Activated CD8-positive, alpha-beta memory T cell treated with anti-CD3 and anti-CD28 coated beads for 1 hour (primary cell): ENCODE measurements at places on chromosomes 6 and 20.

DNA sequence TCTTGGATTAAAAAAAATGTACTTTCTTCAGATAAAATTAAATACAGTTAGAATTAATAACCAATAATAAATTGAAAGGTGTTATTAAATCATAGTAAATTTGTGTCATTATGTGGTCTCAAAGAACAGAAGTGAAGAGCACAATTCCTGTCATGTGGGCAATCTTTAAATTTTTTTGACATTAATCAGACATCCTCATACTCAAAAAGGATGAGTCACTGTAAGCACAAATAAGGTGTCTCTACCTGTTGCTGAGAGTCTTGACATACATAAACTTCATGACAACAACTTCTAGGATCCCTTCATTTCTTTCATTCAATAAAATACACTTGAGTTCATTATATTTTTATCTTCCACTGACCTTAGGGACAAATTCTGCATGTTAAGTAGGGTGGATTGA, 76.1 kb downstream of the SLC22A3 start:
- DNase-seq: no peak

DNA sequence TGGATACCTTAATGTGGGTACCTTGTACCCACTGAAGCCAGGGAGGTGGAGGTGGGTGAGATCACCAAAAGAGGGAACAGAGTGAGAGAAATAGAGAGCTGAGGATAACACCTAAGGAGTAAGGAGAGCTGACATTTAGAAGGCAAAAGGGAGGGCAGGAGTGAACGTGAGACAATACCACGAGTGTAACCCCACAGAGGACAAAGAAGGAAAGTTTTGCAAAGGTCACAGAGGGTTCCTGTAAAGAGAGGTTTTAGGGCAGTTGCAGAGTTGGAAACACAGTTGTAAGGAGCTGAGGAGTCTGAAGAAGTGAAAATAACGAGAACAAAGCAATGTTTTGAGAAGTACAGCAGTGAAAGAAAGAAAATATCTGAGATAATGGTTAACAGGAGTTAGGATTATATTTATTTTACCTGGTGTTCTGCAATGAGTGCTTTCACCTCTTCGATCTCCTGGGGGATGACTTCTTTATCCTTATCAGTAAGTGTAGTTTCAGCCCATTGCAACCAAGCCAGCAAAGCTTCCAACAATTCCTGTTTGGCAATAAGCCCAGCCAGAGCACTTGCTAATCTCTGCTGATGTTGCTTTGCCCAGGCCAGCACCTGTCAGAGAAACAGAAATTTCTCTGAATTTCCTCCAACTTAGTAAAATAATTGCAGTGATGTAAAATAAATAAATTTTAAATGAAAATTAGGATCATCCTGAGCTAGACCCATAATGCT, 166.8 kb downstream of the DST start:
- no peak for DNase-seq

- no peak for DNase-seq
These were observed 211.6 kb upstream of the ZNF184 start for GRCh38 chr6:27684264-27685211.

DNA sequence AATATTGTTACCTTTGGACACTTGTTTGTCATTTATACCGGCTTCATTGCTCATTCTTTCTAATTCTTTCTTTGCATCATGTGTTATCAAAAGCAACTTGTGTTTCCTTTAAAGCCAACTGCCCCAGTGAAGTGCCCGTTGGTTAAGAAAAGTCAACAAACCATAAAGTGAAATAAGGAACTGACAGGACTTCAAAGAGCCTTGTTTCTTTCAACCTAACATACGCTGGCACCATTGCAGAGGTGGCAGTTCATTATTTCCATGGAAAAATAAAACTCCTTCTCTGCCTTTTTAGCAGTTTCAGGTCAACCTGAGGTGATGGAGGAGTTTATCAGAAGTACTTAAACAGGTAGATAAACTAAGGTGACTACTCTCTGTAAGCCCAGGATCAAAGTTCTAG, 28.8 kb downstream of the FERMT1 start:
- no peak for DNase-seq

GRCh38 chr6:105431226-105431625, 28.3 kb upstream of the PREP start:
- no peak for DNase-seq

DNA sequence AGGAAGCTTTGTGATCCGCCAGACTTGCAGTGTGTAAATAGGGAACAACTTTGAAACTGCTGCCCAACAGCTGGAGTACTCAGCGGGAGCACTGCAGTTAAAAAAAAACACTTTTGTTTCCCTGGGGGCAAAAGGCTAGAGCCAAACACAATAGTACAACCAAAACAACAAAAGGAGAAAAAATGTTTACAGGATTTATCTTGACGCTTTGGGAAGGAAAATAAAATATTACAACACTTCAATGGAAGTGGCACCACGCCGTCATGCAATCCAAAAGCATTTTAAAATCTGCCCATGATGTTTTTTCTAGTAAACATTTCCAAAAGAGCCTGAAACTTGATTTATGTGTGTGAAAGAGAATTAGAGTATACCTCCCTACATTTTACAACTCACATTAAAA, 26.0 kb downstream of the PTPRK start:
- no peak for DNase-seq

DNA sequence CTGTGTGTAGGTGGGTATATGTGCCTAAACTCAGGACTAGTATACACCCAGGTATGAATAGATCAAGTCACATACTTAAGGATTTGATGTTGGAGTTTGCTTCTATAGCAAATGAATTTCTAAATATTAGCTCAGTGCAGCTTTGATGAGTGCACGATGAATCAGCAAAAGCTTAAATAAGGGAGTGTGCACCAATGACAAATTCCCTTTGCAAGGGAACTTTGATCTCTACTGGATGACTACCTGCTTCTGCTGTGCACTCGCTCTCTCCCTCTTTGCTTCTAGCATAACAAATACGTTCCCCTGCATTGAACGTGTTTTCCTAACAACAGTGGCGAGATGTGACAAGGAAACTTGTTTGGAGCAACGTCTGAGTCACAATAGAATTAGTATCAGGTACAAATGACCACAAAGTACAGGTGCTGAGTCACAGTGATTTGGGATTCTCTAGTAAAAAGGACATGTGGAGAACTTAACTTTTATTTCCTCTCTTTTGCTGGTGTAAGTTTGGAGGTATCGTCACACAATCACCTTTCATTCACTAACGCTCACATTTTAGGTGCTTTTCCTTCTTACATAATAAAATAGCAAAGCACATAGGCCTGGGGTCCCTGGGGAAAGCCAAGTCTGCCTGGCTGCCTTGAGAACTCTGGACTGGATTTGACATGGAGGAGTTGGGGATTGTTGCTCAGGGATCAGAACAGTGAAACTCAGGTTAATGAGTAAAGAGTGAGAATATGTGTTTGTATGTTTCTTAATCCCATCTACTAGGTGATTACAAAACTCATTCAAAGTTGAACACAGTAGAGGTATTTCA, 49.7 kb downstream of the KLHL31 start:
- no peak for DNase-seq

DNA sequence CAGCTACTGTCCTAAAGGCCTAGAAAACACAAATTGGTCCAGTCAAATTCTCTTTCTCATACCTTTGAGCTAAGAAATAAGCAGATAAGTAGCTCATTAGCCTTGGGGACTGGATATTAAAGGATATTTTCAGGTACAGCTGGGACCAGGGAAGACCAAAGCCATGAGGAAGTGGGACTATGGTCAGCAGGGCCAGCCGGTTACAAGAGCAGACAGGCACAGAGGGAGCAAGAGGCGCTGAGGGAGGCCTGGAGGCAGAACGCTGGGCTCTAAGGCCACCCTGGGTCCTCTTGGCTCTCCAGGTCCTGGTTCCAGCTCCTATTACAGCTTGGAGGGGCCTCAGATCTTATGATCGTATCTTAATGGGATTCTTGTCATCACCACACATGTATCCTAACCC, 88.5 kb upstream of the KCNK16 start:
- DNase-seq: no peak

GRCh38 chr6:43043310-43043709, 10.3 kb downstream of the CUL7 start:
- DNase-seq: no peak

- no peak for DNase-seq
These were observed 12.8 kb upstream of the PLCG1 start for GRCh38 chr20:41124451-41125094.

GRCh38 chr6:143958839-143959399, 49.1 kb downstream of the PLAGL1 start:
- DNase-seq: no peak

DNA sequence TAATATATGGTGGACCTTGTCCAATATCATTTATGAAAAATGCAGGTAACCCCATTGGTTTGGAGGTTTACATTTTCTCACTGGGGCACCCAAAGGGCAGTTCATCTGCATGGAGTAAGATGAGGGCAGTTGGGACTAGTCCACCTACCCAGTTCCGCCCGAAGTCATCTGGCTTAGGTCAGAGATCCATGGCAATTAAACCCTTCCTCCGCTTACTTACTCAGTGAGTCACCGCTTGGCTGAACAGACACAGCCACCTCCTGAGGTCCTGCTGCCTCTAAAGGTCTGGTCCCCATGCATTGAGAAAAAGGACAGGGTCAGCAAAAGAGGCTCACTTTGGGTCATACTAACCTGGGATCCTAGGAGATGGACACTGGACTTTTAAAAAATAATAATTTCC, 102.9 kb upstream of the PRL start:
- DNase-seq: no peak

- no peak for DNase-seq
These were observed 3.4 kb upstream of the TUBB2B start for GRCh38 chr6:3230900-3231246.

DNA sequence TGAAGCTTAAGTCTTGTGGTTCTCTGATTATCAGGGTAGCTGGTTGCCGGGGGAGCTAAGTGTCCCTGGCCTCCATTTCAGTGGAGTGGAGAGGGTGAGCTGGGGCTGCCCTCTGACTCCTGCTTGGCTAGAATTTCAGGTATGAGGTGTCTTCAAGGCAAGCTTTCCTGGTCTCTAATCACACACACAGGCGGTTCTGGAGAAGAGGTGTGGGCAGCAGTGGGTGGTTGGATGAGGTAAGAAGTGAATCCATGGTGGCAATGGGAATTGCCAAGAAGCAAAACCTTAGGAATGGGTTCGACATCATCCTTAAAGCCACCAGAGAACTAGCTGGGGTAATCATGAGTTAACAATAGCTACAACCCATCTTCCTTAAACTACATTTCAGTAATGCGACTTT, 157.6 kb downstream of the CARMIL1 start:
- DNase-seq: no peak

DNA sequence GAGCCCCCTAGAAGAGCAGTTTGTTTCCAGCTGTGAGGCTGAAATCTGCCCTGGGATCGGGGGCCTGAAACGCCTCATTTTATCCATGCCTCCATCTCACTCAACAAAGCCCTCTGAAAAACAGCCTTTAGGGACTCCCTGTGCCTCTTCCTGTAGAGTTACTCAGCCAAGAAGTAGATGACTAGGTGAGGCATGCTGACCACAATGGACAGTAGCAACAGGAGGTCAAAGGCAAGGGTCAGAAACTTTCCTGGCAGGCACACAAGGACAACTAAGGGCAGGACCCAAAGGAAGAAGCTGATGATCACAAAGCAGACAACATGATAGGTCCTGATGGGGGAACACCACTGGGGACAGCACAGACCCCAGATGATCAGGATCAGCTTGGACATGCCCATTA, 12.8 kb downstream of the MAS1L start:
- DNase-seq: no peak

- no peak for DNase-seq
These were observed 6.2 kb upstream of the GHRH start for GRCh38 chr20:37267667-37268313.

GRCh38 chr6:41958022-41958856, 16.6 kb upstream of the CCND3 start:
- no peak for DNase-seq

DNA sequence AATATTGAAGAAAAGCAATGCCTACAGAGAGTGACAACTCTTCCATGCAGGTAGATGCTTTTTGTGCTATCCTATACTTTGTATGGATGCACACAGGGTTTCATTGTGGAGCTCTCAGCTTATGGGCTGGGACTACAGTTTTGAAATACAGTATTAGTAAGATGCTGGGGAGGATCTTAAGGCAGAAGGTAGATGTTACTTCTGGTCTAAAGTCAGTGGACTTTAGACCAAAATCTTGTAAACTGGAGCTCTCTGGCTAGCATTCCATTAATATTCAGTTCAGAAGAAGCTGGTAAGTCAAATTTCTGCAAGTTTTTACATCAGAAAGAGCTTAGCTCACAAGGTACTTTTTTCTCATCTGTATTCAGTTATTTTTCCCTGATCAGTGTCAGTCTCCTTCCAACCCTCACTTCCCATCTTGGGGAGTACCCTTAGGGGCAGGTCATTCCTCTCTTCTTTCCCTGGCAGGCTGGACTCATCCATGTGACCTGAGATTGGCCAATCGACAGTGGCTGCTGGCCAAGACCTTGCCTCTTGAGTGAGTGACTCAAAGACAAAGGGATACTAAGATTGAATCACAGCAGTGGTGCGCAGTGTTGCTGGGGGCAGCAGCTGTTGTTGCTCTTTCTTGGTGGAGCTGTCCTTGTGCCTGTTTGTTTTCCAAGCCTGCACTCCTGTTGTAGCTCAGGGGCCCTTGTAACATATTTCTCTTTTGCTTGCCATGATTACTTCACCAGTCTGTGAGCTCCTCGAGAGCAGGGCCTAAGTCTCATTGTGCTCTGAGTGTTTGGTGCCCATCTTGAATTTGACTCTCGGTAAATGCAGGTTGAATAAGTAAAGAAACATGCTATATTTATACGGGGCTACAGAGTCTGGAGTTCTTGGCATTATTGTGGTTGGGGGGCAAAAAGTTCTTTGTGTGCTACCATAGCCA, 2.8 kb upstream of the PHF20 start:
- no peak for DNase-seq

DNA sequence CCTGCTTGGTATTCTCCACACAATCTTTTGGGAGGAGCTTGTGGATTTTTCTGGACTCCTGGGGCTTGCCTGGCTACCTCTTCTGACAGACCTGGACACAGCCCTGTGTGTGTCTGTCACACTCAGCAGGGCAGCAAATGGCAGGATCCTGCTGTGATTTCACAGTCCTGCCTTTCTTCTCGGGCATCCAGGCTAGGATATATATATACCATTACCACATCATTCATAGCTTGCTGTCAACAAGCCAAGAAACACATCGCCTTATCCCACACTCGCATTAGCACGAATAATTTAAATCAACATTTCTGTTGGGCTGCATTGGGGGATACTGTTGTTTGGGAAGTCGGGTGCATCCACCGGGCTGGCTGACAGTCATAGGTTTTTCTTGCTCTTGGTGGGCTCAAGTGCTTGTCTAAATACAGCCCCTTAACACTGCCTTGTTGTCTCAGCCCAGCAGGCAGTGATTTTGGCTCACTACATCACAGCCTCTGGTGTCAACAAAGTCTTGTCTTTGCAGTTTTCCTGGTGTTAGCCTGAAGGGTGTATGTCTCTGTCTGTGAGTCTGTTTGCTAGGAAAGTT, 154.9 kb upstream of the FERMT1 start:
- no peak for DNase-seq

DNA sequence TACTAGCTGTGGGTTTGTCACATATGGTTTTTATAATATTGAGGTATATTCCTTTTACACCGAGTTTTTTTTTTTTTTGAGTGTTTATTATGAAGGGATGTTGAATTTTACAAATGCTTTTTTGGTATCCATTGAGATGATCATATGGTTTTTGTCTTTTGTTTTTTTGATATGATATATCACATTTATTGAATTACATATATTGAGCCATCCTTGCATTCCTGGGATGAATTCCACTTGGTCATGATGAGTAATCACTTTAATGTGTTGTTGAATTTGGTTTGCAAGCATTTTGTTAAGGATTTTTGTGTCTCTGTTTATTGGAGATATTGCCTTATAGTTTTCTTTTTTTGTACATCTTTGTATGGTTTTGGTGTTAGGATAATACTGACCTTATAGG, 3.3 kb upstream of the ZNF337 start:
- DNase-seq: no peak
